CD4-positive, CD25-positive, alpha-beta regulatory T cell (primary cell): ENCODE measurements at places on chromosomes 6 and 20. TPM values are rescaled to one million over a fixed set of nuclear protein-coding genes. Genes with fewer than 3 reads are reported as not detected.

VWA7 gene
- total RNA-seq: 6.8 TPM

DNA sequence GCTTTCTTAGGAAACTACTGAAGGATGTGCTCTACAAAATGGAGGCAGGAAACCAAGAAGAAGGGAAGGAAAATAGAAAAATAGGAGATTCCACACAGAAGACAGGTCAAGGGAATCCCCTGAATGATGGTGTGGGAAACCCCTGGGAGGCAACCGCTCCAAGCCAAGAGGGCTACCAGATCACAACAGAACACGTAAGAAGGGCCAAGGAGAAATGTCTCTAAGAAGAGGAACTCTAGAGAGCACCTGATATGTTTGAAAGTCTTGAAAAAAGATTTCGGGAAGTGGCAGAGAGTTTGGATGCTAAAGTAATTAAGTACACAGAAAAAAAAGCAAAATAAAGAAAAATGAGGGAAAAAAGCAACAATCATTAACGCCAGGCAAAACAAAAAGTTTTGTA lies 7.1 kb downstream of the KIF13A start:
- H3K27me3 ChIP-seq: peaks cover 20% of the 10 kb centered on the region
- no peaks in the 10 kb centered on the region for H3K4me1 ChIP-seq
- no peak overlapping the region for H3K27ac ChIP-seq
- no peak overlapping the region for H3K4me3 ChIP-seq
- no peaks in the 10 kb centered on the region for H3K36me3 ChIP-seq
- no peak for DNase-seq

- no peaks in the 10 kb centered on the region for H3K36me3 ChIP-seq
- H3K27ac ChIP-seq: no peak overlapping the region
- no peak overlapping the region for H3K4me3 ChIP-seq
Observed at GRCh38 chr20:57672164-57672563, 37.7 kb downstream of the PMEPA1 start.

DNA sequence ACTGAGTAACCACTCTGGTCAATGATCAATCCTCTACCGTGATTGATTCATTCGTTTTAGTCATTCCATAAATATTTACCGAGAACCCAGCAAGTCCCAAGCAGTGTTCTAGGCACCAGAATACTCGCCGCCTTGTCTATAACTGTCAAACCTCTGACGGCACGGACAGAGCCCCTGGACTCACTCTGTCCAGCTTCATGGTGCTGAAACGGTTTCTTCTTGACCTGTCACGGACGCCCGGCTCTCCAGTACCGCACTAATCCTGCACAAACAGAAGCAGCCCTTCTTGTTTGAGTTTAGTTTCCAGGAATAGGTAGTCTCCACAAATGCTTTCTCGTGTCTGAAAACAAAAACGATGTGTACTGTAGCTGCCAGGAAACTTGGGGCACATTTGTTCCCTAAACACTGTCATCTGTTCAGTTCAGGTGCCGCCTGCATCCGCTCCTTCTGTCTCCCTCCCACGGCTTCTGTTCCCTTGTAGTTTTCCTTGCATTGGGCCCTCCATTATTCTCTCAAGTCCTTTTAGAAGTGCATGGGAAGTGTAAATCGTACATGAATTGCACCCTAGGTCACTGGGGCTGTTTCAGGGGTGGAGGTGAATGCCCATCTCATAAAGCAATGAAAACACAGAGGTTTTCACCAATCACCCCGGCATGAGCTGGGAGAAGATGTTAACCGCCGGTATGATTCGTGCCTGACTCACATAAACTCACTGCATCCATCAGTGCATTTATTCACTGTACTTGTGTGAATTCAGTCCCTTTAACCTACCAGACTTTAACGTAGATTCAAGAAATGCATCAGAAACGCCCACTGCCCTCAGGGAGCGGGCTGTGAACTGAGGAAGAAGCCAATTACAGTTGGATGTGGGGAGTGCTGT lies 209.3 kb upstream of the CDH4 start:
- H3K27ac ChIP-seq: no peak overlapping the region
- no peaks in the 10 kb centered on the region for H3K27me3 ChIP-seq
- DNase-seq: no peak
- no peak overlapping the region for H3K4me3 ChIP-seq

- H3K27ac ChIP-seq: no peak overlapping the region
- peaks cover 2% of the 10 kb centered on the region for H3K27me3 ChIP-seq
- no peaks in the 10 kb centered on the region for H3K36me3 ChIP-seq
Observed at GRCh38 chr6:3664625-3665041, 86.9 kb downstream of the PXDC1 start.

- H3K4me3 ChIP-seq: no peak overlapping the region
- no peaks in the 10 kb centered on the region for H3K36me3 ChIP-seq
- H3K4me1 ChIP-seq: no peaks in the 10 kb centered on the region
- DNase-seq: no peak
- H3K27ac ChIP-seq: no peak overlapping the region
Observed at GRCh38 chr6:126976253-126976797, 142.1 kb upstream of the RSPO3 start.

- H3K27ac ChIP-seq: no peak overlapping the region
- DNase-seq: no peak
Observed at GRCh38 chr6:21972516-21972915, 324.3 kb downstream of the PRL start.

- H3K27me3 ChIP-seq: no peaks in the 10 kb centered on the region
- H3K27ac ChIP-seq: no peak within 1 kb of the TSS
- H3K4me1 ChIP-seq: no peaks in the 10 kb centered on the region
- H3K4me3 ChIP-seq: no peak within 1 kb of the TSS
Observed at GRCh38 chr6:56642366-56643261, at the start of gene DST. Gene DST, minus strand, starts transcription at chr6:56642889.

GRCh38 chr6:43428874-43429273 lies 1.5 kb downstream of the ABCC10 start:
- peak overlapping the region; percentile 87 for H3K4me3 ChIP-seq
- no peak for DNase-seq
- H3K36me3 ChIP-seq: peaks cover 21% of the 10 kb centered on the region
- peak overlapping the region; percentile 88 for H3K27ac ChIP-seq

- peaks cover 8% of the 10 kb centered on the region for H3K4me1 ChIP-seq
- no peak overlapping the region for H3K4me3 ChIP-seq
- no peak for DNase-seq
- H3K27me3 ChIP-seq: peaks cover 2% of the 10 kb centered on the region
Observed at GRCh38 chr6:41636833-41637193, 1.5 kb upstream of the MDFI start.

MOG gene
- total RNA-seq: not detected

DNA sequence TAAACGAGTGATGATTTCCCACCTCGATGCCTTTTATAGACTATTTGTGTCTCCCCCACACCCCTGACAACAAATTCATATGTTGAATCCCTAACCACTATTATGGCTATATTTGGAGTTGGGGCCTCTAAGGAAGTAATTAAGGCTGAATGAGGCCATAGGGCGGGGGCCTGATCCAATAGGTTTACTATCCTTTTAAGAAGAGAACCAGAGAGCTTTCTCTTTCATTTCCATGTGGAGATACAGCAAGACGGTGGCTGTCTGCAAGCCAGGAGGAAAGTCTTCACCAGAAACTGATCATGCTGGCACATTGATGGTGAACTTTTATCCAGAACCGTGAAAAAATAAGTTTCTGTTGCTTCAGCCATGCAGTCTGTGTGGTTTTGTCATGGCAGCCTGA lies 38.9 kb upstream of the CLIC5 start:
- H3K27me3 ChIP-seq: peaks cover 7% of the 10 kb centered on the region
- H3K4me3 ChIP-seq: no peak overlapping the region
- no peaks in the 10 kb centered on the region for H3K4me1 ChIP-seq
- no peak overlapping the region for H3K27ac ChIP-seq
- no peaks in the 10 kb centered on the region for H3K36me3 ChIP-seq

- no peaks in the 10 kb centered on the region for H3K4me1 ChIP-seq
- no peaks in the 10 kb centered on the region for H3K36me3 ChIP-seq
- H3K4me3 ChIP-seq: no peak overlapping the region
- no peak for DNase-seq
Observed at GRCh38 chr6:2102966-2103365, 142.4 kb downstream of the GMDS start.

TULP4 gene
- 158 TPM for total RNA-seq

GRCh38 chr6:110875548-110876169 lies 1.1 kb downstream of the AMD1 start:
- H3K27me3 ChIP-seq: no peaks in the 10 kb centered on the region
- peak; percentile 71 for DNase-seq

DNA sequence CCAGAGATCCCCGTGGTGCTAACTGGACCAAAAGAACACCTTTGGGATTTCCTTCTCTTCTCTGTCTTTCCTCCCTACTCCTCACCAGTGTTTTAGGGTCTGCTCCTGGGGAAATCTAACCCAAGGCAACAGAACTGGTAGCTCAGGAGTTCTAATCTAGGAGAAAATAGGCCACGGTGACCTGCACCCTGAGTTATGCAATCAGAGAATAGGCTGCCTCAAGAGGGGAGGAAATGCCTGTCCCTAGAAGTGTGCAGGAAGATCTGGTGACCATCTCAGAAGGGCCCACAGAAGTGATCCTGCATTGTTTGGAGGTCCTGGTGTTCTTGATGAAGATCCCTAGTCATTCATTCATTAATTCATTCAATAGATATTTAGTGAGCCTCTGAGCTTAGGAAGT lies 3.4 kb downstream of the ETV7 start:
- H3K36me3 ChIP-seq: no peaks in the 10 kb centered on the region
- no peak for DNase-seq
- H3K4me1 ChIP-seq: peaks cover 32% of the 10 kb centered on the region

DNA sequence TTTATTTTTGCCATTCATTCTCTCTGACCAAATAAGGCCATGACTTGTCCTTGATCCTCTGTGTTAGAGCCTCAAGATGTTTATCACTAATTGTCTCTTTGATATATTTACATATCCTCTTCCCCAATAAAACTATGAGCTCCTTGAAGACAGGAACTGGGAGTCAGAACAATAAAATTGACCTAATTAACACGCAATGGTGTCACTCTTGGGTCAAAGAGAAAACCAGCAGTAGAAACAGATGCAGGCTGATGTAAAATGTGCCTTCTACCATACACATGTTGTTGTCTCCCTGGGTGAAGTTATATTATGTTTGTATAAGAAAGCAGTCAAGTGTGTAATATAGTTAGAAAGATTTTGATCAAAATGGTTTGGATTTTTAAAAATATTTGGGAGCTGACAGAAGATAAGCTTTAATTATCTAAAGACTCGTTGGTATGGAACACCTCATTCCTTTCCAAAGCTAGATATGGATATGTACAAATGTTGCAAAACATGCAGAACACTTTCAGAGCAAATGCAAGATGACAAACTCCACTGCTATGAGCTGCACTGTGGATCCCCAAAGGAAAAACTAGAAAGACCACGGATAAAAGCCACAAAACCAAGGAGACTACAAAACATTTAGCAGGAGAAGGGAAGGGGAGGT lies 109.7 kb upstream of the STMND1 start:
- H3K4me3 ChIP-seq: no peak overlapping the region
- H3K36me3 ChIP-seq: no peaks in the 10 kb centered on the region
- no peak overlapping the region for H3K27ac ChIP-seq
- no peak for DNase-seq
- H3K27me3 ChIP-seq: peaks cover 6% of the 10 kb centered on the region
- H3K4me1 ChIP-seq: no peaks in the 10 kb centered on the region

DNA sequence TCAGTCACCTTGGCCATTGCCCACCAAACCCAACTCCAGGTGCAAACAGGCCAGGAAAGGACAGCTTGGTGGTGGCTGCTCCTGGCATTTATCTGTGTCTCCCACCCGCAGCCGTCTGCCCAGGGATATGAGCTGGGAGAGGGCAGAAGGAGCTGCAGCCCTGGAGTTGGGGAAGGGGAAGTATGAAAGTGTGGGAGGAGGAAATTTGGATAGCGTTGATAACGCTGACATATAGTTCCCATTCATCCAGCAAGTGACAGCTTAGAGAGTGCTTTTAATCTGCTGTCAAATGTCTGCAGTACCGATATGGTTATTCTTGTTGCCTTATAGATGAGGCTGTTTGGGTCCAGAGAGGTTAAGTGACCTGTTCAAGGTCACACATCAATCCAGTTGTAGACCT lies 741 bp downstream of the KCNK16 start:
- no peak overlapping the region for H3K4me3 ChIP-seq
- no peaks in the 10 kb centered on the region for H3K36me3 ChIP-seq
- H3K27me3 ChIP-seq: peaks cover 2% of the 10 kb centered on the region

C6orf52 gene
- not detected for total RNA-seq

GRCh38 chr20:58452667-58453255 lies 62.4 kb downstream of the APCDD1L start:
- no peak overlapping the region for H3K27ac ChIP-seq
- no peak for DNase-seq
- no peak overlapping the region for H3K4me3 ChIP-seq
- no peaks in the 10 kb centered on the region for H3K27me3 ChIP-seq

COL20A1 gene
- total RNA-seq: 0.20 TPM

DNA sequence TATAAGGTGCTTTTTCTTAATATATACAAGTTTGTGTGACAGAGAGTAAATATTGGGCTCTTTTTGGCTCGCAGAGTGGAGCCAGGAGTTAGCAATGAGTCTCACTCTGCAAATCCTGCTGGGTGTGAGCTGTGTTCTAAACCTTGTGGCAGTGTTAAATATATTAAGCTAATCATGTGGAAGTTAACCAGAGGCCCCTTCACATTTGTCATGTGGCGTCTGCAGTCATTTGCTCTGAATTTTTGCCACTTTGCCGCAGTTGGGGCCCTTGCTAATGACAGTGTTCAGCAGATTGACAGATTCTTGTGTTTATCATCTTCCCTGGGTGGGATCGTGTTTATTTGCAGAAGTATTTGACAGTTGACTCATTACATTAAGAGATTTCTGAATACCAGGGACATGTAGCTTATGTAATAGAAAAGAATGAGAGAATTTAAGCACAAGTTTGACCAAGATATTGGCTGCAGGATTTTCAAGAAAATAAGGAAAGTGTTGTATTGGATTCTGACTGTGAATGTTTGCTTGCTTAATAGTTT lies 37.9 kb downstream of the SPATA2 start:
- peaks cover 50% of the 10 kb centered on the region for H3K36me3 ChIP-seq
- no peak overlapping the region for H3K27ac ChIP-seq
- H3K4me3 ChIP-seq: no peak overlapping the region
- H3K4me1 ChIP-seq: no peaks in the 10 kb centered on the region
- H3K27me3 ChIP-seq: no peaks in the 10 kb centered on the region
- no peak for DNase-seq

PPP1R14C gene
- not detected for total RNA-seq

DNA sequence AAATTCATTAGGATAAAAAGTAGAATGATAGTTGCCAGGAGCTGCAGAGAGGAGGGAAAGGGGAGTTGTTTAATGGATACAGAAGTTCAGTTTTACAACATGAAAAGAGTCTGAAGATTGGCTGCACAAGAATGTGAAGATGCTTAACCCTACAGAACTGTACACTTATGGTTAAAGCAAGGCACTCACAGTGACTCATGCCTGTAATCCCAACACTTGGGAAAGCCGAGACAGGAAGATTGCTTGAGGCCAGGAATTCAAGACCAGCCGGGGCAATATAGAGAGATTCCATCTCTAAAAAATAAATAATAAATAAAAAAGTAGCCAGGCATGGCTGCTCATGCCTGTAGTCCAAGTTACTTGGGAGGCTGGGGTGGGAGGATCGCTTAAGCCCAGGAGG lies 174.0 kb downstream of the TASP1 start:
- no peaks in the 10 kb centered on the region for H3K4me1 ChIP-seq
- H3K4me3 ChIP-seq: no peak overlapping the region
- H3K36me3 ChIP-seq: no peaks in the 10 kb centered on the region
- H3K27ac ChIP-seq: no peak overlapping the region

GRCh38 chr6:160393891-160394653 lies 45.9 kb downstream of the SLC22A3 start:
- no peak for DNase-seq
- no peaks in the 10 kb centered on the region for H3K36me3 ChIP-seq
- H3K4me1 ChIP-seq: peaks cover 2% of the 10 kb centered on the region
- no peak overlapping the region for H3K27ac ChIP-seq
- peaks cover 4% of the 10 kb centered on the region for H3K27me3 ChIP-seq

SS18L1 gene
- 21.0 TPM for total RNA-seq

STX16 gene
- total RNA-seq: 190 TPM

PRDM13 gene
- not detected for total RNA-seq

GRCh38 chr6:87540539-87540938 lies 49.2 kb downstream of the RARS2 start:
- H3K4me3 ChIP-seq: no peak overlapping the region
- H3K27me3 ChIP-seq: no peaks in the 10 kb centered on the region
- H3K4me1 ChIP-seq: no peaks in the 10 kb centered on the region
- DNase-seq: no peak
